ENCODE measurements at places on chromosomes 13 and 19.

GRCh38 chr13:103531278-103531677 lies 465.1 kb upstream of the SLC10A2 start:
- no peak for DNase-seq

DNA sequence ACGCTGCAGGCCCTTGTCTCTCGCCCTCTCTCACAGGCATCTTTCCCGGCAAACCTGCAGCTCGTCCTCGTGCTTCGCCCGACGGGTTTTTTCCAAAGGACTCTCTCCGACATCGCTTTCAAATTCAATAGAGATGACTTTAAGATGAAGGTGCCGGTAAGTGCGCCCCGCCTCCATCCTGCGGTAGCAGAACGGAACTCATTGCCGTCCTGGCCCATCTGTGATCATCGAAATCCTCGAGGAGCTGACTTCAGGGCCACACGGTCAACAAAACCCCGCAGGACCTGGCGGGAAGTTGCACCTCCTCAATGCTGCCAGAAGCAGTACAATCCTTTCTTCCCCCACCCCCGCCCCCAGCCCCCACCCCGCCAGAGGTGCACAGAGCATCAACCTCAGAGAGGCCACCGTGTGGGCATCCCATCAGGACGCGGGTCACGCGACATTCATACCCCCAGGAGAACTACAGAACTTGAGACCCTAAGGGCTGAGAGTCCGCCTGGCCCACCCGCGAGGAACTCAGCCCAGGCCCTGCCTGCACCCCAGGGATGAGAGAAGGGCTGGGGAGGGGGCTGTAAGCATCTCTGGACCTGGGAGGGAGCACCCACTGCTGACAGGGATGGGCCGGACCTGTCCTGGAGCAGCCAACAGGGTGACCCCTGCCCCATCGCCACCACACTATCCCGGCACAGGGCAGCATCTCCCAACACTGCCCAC lies 44.9 kb upstream of the F7 start:
- no peak for DNase-seq

- peak; percentile 36 for DNase-seq
These were observed 607 bp upstream of the SYNE4 start for GRCh38 chr19:36009220-36009619.

- no peak for DNase-seq
These were observed 31.4 kb downstream of the DHX34 start for GRCh38 chr19:47380559-47380958.

- no peak for DNase-seq
These were observed 9.8 kb downstream of the SAFB start for GRCh38 chr19:5632657-5633056.

- DNase-seq: no peak
These were observed 1.2 kb upstream of the SYNE4 start for GRCh38 chr19:36009633-36010379.

GRCh38 chr13:113763961-113764792 lies 5.2 kb downstream of the TMEM255B start:
- no peak for DNase-seq

GRCh38 chr13:90185734-90186133 lies 1161.8 kb upstream of the MIR17HG start:
- DNase-seq: no peak

- peak; percentile 53 for DNase-seq
These were observed at the start of gene RINL for GRCh38 chr19:38877781-38878574. Gene RINL (minus strand): TSS chr19:38878275. CDS start chr19:38876742, 1,533 bp downstream.

DNA sequence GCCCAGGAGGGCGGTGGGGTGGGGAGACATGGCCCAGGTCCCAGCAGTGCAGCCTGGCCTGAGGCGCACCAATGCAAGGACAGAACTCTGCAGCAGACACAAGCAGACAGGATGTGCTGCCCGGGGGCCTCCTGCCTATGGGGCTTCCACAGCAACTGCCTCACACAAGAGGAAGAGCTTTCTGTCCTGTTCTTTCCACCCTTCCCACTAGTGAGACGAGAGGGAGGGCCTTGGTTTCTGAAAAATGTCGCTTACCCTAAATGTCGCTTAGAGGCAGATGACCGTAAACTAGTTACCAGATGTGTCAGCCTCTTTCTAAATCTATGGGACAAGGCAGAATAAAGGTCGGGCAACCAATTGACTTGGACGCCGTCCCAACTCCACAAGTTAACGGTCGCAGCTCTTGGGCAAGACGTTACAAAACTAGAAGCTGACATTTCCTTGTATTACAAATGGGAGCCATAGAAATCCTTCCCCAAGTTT lies at the start of gene LAIR1:
Gene LAIR1 (minus strand): TSS at position 157 of the 483 bp plus-strand sequence. CDS start 127 bp downstream, at position 30.
- DNase-seq: no peak

- no peak for DNase-seq
These were observed 27.5 kb upstream of the CEACAM1 start for GRCh38 chr19:42555801-42556200.

- DNase-seq: no peak
These were observed 20.7 kb downstream of the MAP4K1 start for GRCh38 chr19:38597075-38597474.

- no peak for DNase-seq
These were observed 140.7 kb upstream of the KLF12 start for GRCh38 chr13:74274916-74275315.

DNA sequence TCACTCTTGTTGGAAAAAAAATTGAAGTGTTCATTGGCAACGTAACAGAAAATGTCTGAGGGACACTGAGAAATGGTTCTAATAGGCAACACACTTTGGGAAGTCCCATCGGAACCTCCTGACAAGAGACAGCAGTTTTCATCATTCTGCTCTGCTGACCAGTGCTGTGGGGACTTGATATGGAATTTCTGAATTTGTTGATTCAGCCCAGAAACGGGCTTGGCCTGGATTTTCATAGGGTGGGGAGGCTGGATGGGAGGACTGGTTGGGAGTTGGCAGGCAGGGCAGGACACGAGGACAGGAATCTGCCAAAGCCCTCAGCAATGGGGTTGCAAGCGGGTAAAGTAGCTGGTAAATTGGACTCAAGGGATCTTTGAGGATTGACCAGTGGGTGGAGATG lies 96.5 kb downstream of the DCT start:
- no peak for DNase-seq

Measured in T-helper 1 cell (primary cell).